ENCODE measurements at places on chromosomes 1 and 21.

GRCh38 chr1:118158924-118159323 lies 26.1 kb downstream of the SPAG17 start:
- DNase-seq = no peak

DNA sequence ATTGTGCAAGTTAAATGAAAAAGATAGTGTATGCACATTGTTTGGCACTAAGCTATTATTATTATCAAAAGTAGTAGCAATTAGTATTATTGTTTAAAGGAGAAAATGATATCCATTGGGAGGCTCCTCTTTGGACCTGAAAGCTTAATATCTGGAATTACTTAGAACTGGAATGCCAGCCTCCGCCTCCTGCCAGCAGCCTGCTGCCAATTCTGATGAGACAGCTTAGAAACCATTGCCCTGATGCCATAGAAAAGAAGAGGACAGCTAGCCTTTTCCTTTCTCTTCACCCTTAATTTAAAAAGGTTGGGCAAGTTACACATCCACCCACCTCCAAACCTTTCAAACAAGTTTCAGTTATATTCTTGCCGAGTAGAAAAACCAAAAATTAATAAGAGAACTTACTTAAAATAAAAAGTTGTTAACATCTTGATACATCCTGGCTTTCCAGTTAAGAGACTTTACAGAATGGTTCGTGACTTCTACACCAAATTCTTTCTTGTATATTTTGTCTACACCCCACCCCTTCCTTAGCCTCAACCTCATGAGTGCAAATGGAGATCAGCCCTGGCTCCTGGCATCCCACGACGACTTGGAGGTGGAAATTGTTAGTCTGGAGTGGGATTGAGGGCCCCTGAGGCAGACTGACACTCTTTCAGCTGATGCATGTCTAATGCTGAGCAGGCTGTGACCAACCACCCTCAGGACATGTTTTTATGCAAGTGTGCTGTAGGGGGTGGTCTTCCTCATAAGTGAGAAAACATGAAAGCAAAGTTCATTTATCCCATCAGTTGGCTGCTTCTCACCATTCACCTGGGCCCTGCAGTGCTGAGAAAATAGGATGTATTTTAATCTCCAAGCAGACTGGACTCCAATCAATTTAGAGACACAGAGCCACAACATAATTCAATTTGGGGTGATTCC lies 120.6 kb downstream of the KCNJ15 start:
- no peak for DNase-seq

DNA sequence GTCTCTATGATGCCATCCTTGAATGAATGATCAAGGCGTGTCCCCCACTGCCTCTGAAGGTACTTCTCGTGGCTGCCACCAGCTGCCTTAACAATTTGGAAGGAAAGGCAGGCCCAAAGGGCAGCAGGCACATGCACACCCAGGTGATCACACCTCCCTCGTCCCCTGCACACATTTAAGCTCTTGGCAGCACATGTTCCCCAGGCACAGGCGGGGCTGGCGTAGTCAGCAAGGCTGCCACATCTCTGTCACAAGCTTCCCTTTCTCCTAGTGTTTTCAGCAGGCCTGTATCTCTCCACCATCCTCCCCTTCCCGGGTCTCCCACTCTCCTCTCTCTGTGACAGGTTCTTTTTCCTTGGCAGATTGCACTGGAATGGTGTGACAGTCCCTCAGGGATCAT lies 111.9 kb downstream of the CACNA1E start:
- no peak for DNase-seq

DNA sequence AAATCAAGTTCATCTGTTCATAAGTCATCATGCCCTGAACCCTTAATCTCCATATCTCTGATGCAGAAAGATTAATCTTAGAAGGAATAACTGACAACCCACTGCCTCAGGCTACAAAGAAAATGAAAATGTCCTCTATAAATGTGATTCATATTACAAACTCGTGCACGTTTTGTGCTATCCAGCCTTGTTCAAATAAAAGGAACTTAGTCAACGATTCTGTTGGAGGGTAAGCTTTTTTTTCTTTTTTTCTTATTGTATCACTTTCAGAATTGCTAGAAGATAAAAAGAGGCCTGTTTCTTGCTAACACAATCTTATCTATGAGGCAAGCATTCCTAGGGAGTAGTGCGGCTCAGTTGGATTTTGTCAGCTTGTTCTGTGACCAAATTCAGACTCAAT lies 228.4 kb downstream of the TM2D1 start:
- DNase-seq = no peak

DNA sequence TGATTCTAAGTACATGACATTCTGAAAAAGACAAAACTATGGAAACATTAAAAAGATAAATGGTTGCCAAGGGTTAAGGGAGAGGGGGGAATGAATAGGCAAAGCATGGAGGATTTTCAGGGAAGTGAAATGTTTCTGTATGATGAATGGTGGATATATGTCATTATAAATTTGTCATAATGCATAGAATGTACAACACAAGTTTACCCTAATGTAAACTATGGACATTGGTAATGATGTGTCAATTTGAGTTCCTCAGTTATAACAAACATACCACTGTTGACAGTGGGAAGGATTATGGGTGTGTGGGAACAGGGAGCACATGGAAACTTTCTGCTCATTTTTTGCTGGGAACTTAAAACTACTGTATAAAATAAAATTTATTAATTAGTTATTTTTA lies 427.1 kb upstream of the ESRRG start:
- no peak for DNase-seq

DNA sequence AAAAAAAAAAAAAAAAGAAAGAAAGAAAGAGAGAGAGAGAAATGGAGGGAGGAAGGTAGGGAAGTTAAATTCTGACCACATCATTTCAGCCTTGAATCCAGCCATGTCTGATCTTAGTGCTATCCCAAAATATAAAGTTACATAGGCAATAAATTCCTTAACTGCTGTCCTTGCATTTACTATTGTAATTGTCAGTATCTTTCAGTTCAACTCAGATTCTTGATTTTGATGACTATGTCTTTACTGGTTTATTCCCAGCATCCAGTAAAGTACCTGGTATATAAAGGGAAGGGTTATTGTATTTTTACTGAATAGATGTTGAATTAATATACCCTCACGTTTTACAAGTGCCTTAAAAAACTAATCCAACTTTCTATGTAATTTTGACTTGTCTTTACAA lies 8.9 kb upstream of the COP1 start:
- no peak for DNase-seq

GRCh38 chr21:31554511-31555022 lies 104.9 kb upstream of the SOD1 start:
- peak; percentile 73 for DNase-seq

GRCh38 chr1:43975249-43975961 lies 645 bp downstream of the ATP6V0B start:
- DNase-seq = peak; percentile 56

GRCh38 chr1:170203693-170204092 lies 57.9 kb downstream of the NTMT2 start:
- DNase-seq = no peak

DNA sequence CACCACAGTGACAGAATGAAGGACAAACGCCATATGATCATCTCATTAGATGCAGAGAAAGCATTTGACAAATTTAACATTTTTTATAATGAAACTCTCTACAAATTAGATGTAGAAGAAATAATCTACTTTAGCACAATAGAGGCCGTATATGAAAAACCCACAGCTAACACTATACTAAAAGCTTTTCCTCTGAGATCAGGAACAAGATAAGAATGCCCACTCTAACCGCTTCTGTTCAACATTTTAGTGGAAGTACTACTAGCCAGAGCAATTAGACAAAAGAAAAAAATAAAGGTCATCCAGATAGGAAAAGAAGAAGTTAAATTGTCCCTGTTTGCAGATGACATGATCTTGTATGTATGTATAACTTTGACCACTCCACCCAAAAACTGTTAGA lies 109.7 kb downstream of the SLC35F3 start:
- DNase-seq = no peak

GRCh38 chr1:106072909-106073600 lies 983.4 kb upstream of the PRMT6 start:
- DNase-seq = no peak

Measured in GM23338 (cell line).